ENCODE measurements at places on chromosomes 1 and 21.

DNA sequence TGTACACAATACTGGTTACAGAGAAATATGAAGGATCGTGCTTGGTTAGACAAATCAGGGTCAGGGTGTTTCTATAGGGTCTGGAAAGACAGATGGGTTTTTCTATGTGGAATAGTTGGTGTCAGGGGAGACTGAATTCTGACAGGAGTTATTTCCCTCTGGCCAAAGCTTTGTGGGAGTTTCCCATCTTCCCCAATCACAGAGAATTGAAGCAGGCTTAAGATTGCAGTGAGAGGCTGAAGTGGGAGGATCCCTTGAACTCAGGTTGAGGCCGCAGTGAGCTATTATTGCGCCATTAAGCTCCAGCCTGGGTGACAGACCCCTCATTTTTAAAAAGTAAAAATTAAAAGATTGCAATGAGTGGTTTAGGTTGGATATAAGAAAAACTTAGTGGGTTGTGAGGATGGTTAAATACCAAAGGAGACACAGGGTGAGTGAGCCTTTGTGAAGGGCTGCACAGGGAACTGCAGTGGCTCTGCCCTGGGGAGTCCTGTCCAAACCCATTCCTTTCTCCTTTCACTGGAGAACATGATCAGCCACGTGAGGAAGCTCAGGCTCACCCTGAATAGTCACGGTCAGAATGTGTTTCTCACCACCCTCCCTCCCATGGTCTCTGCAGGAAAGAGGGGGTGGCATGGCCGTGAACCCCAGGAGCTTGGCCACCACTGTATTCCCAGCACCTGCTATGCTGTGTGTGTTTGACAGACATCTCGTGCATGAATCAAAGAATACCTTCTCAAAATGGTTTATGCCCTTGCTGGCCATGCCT lies 101.2 kb downstream of the INTS7 start:
- DNase-seq = no peak

DNA sequence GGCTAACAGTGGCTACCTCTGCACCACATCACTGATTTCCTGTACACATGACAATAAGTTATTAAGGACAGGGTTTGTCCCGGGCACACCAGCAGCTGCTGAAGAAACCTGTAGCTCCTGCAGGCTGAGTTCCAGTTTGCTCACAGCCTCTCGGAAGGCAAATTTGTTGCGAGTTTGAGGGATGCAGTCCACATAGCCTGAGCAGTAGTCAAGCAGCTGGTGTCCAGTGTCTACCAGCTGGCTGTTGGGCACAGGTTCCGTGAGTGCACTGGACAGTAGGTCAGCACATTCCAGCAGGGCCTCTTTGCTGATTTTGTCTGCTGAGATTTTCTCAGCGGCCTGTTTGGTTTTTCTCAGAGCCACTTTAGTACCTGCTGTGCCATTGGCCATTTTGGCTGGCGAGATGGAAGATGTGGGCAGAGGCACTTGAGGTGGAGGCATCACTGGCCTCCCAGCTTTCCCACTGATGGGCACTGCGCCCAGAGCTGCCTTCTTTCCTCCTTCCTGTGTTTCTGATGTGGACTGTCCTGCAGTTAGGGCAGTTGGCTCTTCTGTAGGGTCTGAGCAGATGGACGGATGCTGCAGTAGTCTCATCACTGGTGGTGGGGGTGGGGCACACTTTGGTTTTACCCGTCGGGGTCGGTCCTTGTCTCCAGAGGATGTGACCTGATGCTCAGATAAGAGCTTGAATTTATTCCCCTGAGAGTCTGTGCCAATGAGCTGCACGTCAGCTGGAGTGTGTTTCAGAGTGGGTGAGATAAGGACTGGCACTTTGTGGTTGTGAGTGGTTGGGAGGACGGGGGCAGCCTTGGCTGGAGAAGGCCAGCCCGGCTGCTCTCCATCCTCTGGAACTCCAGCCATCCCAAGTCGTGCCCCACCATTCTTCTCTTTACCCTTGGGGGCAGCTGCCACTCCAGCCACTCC lies 26.1 kb downstream of the TOR3A start:
- DNase-seq = no peak

GRCh38 chr1:149927056-149927562 lies 494 bp downstream of the SF3B4 start:
- DNase-seq = no peak

GRCh38 chr21:42542596-42542995 lies 28.9 kb downstream of the SLC37A1 start:
- no peak for DNase-seq

DNA sequence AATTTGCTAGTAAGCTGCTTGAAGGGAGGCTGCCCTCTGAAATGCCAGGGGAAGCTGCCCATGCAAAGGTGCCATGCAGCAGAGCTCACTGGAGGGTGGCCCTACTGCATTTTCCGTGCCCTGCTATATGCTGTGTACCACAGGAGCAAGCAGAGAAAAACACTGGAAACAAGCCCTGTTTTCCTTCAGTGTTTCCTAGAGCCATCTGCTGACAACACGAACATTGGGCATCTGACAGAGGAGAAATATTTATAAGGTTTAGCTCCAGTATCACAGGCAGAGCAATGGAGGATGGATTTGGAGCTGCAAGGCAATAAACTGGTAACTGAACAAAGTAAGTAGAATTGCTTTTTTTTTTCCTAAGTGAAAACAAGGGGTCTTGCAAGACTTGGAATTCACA lies 198.4 kb downstream of the USP25 start:
- DNase-seq = no peak

- no peak for DNase-seq
Measured at GRCh38 chr1:197954718-197955418, 37.7 kb downstream of the LHX9 start.

Measured in GM23338 (cell line).